ENCODE measurements at places on chromosomes 5 and 9.
A peak's percentile ranks its signal among the peaks of the same experiment; 100 is the strongest.

DNA sequence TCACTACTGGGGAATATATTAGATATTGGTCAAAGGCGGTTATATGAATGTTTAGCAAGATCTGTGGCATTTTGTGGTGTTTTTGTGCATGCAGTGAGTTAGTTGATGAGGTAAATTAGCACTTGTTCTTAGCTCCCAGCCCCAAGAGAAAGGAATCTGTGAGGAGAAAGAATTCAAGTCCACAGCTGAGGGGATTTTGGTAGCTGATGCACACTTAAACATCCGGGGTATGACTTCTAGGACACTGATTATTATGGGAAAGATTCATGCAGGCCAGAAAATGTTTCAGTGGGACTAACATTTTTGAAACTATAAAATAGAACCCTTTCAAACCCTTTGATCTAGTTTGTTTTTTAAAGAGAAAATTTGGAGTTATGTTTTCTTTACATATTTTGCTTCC lies 118.2 kb upstream of the RPS23 start:
- no peak for DNase-seq

- no peak for DNase-seq
Measured at GRCh38 chr9:106728860-106729259, 134.1 kb upstream of the ZNF462 start.

- DNase-seq, result no peak
Measured at GRCh38 chr5:15522187-15522520, 22.2 kb downstream of the FBXL7 start.

- no peak for DNase-seq
Measured at GRCh38 chr9:100066539-100066938, 32.3 kb downstream of the ERP44 start.

DNA sequence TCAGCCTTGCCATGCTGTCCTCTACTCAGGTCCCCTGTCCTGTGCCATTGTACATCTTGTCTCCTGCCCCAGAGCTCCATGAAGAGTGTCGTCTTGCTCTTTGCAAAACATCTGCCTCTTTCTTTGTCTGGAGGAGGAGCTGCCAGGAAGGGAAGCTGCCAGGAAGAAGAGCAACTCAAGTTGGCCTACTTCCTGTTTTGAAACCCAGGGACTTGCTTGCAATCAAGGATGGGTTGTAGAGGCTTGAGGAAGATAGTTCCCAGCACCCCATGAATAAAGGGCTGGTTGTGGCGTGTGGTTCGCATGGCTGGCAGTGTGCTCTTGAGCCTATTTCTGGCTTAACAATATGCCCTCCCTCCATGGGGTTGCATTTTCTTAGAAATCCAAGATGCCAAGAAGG lies 53.0 kb upstream of the CPEB4 start:
- DNase-seq, result no peak

DNA sequence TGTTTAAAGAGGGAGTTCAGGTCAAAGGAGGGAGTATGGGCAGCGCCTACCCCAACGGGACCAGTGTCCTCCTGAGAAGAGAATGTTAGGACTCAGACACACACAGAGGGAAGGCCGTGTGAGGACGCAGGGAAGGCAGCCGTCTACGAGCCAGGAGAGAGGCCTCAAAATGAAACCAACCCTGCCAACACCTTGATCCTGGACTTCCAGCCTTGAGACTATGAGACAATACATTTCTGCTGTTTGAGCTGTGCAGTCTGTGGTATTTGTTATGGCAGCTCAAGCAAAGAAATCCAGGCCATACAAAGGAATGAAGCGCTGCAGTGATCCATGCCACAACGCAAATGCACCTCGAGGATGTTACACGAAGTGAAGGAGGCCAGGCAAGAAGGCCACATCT lies 97.9 kb downstream of the COL23A1 start:
- DNase-seq, result no peak

DNA sequence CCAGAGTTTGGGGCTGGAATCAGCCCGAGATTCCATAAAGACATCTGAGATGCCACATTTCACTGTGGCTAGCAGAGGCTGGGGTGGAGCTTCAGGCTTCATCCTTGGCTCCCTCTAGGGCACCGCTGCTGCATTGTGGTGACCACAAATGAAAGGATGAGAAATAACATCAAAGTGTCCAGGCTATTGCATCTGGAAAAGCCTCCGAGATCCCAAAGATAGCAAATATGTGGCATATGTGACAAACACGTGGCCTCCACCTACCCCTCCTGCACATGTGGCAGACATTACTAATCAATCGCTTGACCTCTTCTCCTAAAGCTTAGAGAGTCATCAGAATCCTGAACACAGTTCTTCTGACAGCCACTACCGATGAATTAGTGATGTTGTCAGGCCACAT lies 4.5 kb downstream of the SPARC start:
- DNase-seq, result no peak

DNA sequence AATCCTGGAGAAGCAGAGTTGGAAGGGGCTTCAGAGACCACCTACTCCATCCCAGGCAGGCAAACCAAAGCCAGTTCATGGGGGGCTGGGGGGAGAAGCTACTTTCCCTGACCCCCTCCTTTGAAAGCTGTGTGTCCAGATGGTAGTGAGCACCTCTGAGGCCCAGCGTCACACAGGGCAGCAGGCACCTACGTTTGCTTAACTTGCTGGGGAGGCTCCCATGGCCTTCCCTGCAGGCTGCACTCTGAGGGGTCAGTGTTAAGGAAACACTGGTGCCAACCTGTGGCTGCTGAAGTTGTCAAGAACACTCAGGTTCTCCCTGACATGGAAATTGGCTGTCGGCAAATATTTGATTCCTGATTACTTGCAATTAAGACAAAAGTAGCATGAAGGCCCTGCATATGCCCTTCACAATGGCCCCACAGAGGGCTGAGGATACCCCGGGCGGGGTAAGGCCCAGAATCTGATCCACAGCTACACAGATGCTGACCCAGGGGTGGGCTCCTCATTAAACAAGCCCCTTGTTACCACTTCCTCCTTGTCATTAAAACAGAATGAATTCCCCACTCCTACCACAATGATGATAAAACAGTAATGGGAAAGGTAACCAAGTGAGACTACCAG lies 208.5 kb downstream of the FSTL4 start:
- no peak for DNase-seq

DNA sequence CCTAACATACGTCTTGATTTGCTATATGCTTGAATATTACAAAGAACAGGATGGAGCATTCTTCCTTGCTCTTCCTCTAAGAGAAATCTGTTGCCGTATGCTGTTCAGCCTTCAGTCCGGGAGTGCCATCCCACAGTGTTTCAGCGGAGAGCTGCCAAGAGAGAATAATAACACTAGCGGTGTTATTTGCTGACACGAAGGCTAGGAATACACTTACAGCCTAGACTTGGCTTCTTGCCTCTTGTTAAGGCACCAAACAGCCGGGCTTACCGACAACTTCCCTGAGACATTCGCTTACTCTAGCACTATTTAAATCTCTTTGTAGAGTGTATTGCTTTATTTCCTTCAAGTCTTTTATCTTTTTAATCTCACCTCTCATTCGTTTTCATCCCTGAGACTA lies 31.4 kb downstream of the KCTD16 start:
- peak; percentile 69 for DNase-seq

DNA sequence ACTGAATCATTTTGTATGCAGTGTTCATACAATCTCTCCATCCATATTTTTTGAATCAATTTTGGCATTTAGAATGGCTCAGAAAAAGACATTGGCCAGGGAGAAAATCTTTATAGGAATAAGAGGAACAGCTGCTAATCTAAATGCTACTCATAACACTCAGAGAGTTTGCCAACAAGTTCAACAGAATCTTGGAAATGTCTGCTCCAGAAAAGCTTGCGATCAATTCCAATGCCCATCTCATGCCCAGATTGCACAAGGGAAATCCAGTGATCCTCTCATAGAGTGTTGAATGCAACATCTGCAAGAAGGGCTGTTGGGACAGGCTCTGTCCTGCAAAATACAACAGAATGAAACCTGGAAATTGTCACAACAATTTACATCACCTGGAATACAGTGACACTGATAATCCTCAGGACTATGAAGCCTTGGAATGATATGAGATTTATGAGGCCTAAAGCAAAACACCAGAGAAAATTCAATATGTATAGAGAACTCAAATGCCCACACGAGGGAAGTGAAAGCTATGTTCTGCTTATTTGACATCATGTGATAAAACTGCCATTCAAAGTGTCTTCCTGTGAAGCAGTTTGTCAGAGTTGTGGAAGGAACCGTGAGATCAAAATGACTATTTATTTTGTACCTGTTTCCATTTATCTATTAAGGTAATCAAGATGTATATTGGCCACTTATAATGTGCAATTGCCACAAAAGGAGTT lies 190.1 kb downstream of the PARP8 start:
- DNase-seq, result no peak

- no peak for DNase-seq
Measured at GRCh38 chr5:75473463-75473862, 38.0 kb downstream of the CERT1 start.

DNA sequence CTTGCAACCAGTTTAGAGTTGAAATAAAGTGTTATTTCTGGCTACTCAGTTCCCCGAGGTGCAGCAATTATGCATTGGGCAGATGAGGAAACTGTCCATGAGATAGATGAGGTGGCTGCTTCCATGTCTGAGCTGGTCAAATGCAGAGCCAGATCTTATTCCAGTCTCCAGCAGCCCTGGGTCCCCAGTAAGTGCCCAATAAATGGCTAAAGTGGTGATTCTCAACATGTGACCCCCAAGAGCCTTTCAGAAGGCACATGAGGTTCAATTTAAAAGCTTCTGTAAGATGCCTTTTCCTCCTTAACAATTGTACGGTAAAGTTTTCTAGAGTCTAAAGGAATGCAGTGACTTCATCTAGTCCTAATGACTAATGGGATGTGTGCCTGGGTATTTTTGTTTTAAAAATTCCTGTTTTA lies 17.5 kb downstream of the ATOX1 start:
- no peak for DNase-seq

GRCh38 chr5:78650531-78650930 lies 2.0 kb upstream of the LHFPL2 start:
- DNase-seq, result no peak

- no peak for DNase-seq
Measured at GRCh38 chr5:169805937-169806700, 169.0 kb downstream of the DOCK2 start.

GRCh38 chr5:53038196-53038847 lies 49.2 kb downstream of the ITGA2 start:
- no peak for DNase-seq
